Daoy (cell line): ENCODE measurements at places on chromosomes 7 and 10. TPM values are rescaled to one million over a fixed set of nuclear protein-coding genes. Genes with fewer than 3 reads are reported as not detected.
A peak's percentile ranks its signal among the peaks of the same experiment; 100 is the strongest.

Gene NUTM2B
- 0.11 TPM in 1 of 2 replicates, not detected in the other for total RNA-seq

- DNase-seq, result no peak
These were observed 7.7 kb downstream of the TMEM168 start for GRCh38 chr7:112782498-112782897.

DNA sequence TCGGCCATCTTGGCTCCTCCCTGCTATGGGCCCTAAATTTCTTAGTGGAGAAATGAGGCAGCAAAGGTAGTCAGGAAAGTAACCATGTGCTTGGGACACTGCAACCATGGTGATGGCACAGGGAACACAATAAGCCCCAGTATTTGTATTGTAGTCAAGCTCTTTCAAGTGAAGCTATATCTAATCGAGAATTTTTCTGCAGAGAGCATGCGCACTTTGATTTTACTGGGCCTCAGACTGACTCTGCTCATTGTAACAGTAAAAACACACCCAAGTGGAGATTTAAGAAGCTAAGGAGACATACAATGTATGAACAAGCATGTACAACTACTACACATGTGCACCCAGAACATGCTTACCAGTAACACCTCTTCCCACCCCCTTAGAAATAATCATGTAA lies 67.3 kb upstream of the TMEM229A start:
- no peak for DNase-seq

Gene EBLN1
- total RNA-seq, result not detected in 2 replicates

GRCh38 chr7:42197451-42197850 lies 39.6 kb downstream of the GLI3 start:
- no peak for DNase-seq

Gene NRCAM
- total RNA-seq, result 0.11 and 1.0 TPM in 2 replicates

DNA sequence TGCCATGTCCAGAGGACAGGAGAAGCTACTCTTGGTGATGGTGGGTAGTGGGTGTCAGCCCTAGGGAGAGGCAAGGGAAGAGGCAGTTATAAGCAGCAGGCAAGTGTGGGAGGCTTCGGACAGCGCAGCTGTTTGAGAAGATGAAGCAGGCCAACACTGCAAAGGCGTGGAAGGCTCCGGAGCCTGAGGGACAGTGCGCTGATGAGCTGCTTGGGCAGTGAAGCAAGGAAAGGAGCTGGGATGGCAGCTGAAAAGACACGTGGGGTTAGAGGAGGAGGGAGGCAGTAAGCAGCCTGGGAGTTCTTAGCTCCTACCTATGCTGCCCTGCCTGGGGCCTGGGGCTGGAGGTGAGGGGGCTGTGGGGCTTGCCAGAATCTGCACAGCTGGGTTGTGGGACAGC lies 50.1 kb upstream of the CRTAC1 start:
- DNase-seq, result no peak

DNA sequence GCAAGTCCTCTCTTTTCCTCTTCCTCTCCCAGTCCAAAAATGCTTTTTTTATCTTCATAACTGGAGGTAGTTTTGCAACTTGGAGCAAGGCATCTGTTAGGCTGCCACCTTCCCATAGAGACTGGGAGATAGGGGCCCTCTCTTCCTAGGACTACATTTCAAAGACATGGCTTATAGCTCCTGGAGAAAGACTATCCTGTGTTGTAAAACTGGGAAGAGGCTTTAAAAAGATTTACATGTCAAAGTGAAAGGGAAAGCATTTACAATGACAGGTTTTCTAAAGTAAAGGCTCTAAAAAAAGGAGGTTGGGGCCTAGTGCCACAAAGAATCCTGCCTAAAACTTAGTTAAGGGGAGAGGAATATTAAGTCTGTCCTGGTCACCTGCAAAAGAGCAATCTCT lies 82.2 kb upstream of the SEMA3E start:
- no peak for DNase-seq

Gene CARD11
- total RNA-seq, result 4.5 and 4.7 TPM in 2 replicates

DNA sequence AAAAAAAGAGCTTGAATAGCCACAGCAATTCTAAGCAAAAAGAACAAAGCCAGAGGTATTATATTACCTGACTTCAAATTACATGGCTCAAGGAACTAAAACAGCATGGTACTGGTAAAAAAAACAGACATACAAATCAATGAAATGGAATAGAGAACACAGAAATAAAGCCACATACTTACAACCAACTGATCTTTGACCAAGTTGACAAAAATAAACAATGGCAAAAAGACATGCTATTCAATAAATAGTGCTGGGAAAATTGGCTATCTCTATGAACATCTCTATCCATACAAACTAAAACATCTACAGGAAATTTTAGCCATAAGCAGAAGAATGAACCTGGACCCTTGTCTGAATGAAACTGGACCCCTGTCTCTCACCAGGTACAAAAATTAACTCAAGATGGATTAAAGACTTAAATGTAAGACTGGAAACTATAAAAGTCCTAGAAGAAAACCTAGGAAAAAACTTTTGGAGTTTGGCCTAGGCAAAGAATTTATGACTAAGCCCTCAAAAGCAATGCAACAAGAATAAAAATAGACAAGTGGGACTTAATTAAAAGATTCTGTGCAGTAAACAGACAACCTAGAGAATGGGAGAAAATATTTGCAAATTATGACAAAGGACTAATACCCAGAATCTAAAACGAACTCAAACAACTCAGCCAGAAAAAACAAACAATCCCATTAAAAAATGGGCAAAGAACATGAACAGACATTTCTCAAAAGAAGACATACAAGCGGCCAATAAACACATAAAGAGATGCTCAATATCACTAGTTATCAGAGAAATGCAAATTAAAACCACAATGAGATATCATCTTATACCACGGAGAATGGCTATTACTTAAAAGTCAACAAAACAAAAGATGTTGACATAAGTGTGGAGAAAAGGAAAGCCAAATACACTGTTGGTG lies 72.8 kb upstream of the DDC start:
- no peak for DNase-seq

GRCh38 chr10:7819121-7819460 lies 786 bp downstream of the TAF3 start:
- peak; percentile 19 for DNase-seq

Gene TMEM139
- total RNA-seq, result not detected in 2 replicates

Gene NODAL
- not detected in 2 replicates for total RNA-seq

DNA sequence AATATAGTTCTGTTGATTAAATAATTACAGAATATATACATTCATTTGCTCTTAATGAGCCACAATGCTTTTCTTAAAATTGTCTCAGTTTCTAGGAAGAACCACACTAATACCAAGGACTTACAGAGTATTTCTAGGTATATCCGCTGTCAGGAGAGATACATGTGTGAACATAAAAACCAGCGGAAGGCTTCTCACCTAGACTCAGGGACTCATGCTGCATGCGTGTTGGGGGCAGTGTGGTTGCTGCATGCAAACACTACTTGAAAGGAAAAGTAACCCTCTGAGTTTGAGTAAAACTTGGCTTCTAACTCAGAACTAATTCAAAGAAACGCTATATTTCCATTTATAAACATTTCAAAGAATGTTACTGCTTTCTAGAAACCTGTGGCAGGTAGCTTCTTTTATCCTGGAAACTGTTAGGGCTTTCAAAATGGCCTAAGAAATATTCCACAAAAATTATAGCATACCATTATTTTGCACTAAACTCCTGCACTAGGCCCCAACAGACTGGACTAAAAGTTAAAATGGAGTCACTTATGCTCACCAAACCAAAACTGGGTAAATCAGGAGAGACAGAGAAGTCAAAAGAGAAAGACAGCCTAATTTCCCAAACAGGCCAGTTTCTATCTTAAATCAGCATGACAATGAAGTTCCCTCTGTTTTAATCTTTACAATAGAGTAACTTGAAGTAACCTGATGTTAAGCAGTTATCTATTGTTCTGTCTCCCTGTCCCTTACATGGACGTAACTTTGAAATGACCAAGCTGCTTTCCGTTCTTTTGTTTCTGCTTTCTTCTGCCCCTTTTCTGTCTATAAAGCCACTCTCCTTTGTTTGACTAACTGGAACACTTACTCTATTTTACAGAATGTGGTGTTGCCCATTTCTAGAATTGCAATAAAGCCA lies 95.2 kb upstream of the FAM133B start:
- no peak for DNase-seq

DNA sequence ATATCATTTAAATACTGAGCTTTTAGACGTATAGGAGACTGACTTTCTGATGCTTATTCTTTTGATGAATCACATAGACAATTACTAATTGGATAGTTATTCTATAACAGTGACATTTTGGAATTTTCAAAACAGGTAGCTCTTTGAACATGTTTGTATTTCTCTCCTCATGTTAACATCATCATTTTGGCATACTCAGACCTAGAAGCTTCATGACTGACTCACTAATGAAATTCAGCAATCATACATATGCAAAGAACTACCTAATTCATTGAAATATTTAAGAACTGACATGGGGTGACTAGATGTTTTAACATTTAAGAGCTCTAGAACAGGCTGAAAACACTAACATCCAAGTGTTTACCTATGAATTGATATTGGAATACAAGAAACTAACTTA lies 192.3 kb downstream of the VTI1A start:
- DNase-seq, result no peak

Gene LCOR
- total RNA-seq, result 10.6 and 12.3 TPM in 2 replicates

- no peak for DNase-seq
These were observed 52.3 kb downstream of the TACR2 start for GRCh38 chr10:69364232-69364940.

Gene SPDYE3
- not detected in 2 replicates for total RNA-seq

GRCh38 chr10:61628875-61629513 lies 33.7 kb upstream of the CABCOCO1 start:
- peak; percentile 75 for DNase-seq

DNA sequence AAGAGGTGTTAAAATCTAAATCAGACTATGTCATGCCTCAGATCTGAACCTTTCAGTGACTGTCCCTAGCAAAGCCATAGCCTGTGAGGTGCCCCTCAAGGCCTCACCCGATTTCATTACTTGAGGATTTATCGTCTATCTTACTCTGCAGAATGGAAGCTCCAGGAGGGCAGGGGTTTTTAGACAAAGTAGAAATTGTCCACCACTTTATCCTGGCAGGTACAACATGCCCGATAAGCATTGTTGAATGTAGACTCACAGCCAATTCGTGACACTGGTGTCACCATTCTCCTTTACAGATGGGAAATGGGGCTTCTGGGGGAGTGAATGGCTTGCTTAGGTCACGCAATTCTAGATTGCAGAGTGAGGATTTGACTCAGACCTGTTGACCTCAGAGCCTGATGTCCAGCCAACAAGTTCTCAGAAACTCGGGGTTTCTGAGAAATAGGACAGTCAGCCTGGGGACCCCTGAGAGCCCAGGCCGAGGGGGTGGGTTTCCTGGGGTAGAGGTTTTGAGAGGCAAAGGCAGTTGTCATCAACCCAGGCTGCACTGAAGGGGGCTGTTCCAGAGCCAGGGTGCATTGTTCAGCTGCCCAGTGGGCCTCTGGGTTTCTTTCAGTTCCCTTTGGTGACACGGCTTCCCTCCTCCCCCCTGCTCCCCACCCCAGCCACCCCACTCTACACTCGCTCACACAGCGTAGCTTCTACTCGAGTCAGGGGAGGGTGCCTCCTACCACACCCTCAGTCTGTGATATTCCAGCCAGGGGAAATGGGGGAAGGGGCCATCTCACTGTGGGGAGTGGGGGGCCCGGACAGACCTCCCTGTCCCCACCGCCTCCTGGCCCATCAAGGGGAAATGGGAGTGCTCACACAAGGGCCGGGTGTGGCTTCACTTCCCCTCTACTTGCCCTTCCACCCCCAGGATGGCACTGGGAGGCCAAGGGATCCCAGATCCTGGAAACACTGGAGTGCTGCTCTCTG lies 3.1 kb upstream of the IRF5 start:
- DNase-seq, result no peak

Gene AOAH
- 39.0 and 42.6 TPM in 2 replicates for total RNA-seq

Gene CYP3A7
- not detected in 2 replicates for total RNA-seq

DNA sequence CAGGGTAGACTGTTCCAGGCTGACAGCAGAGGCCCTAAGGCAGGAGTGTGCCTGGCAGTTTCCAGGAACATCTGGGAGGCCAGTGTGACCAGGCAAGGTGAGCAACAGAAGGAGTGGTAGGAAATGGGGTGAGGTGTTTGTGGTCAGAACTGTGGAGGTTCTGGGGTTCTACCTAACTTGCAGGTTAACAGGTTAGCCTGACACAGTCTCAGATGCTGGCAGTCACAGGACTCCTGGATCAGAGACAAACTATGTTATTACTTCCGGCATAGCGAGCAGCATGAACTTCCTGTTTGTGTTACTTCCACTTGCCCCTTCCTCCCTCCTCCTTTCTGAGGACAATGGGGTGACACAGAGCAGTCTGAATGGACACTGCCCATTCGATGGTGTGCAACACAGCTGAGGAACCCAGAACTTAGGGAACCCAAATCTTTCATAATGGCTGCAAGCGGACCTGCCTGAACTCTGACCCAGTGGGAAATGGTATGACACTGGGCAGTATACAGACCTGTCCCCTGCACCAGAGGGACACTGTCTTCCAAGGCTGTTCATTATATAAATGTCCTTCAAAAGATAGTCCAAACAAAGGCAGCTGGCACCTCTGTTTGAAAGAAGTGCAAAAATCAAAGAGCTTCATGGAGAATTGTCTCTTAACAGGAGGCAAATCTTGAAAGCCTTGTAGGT lies 3.9 kb upstream of the SAR1A start:
- no peak for DNase-seq

GRCh38 chr7:155313096-155313495 lies 15.4 kb downstream of the INSIG1 start:
- no peak for DNase-seq

GRCh38 chr7:152202056-152202455 lies 176.6 kb downstream of the GALNT11 start:
- DNase-seq, result no peak

GRCh38 chr10:49153115-49153514 lies 19.3 kb upstream of the FAM170B start:
- DNase-seq, result no peak

Gene KIAA1217
- total RNA-seq, result 3.6 and 4.3 TPM in 2 replicates

DNA sequence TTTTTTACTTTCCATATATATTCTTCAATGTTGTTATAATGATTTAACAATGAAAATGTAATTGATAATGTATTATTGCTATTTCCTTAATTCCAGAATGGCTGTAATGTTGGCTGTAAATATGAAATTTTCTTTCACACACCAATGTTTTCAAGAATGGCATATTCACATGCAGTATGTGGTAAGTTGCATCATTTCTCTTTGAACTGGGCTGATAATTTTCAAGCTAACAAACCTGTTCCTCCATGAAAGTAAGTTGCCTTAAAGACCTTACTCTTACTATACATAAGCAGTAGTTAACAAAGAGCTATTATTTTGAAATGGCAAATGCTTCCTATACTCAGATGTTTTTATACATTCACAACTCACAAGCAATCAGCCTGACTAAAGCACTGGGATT lies 154.5 kb downstream of the TMEM168 start:
- DNase-seq, result no peak

- no peak for DNase-seq
These were observed 95.3 kb downstream of the RNF32 start for GRCh38 chr7:156735851-156736250.

Gene TACR2
- total RNA-seq, result not detected in 2 replicates

- DNase-seq, result peak; percentile 16
These were observed 912 bp upstream of the DUSP5 start for GRCh38 chr10:110496553-110497437.

GRCh38 chr10:36671607-36672006 lies 453.8 kb upstream of the ANKRD30A start:
- DNase-seq, result no peak

- peak; percentile 47 for DNase-seq
These were observed 19.7 kb downstream of the MXI1 start for GRCh38 chr10:110226926-110227641.
